Dermis microvascular lymphatic vessel endothelial cell (primary cell): ENCODE measurements at places on chromosomes 3 and 15. TPM values are rescaled to one million over a fixed set of nuclear protein-coding genes. Genes with fewer than 3 reads are reported as not detected.

Gene NLGN1
- total RNA-seq = 0.51 and 0.63 TPM in 2 replicates

Gene CHRD
- total RNA-seq = 0.63 and 0.77 TPM in 2 replicates

Gene SLC27A2
- 3.6 and 3.7 TPM in 2 replicates for total RNA-seq

Gene DZIP1L
- 1.1 and 1.7 TPM in 2 replicates for total RNA-seq

Gene FBXO40
- not detected in 2 replicates for total RNA-seq

Gene SLC22A14
- total RNA-seq = under 0.01 TPM in 1 of 2 replicates, not detected in the other

Gene MESP2
- not detected in 2 replicates for total RNA-seq

Gene ZIC4
- not detected in 2 replicates for total RNA-seq

Gene SIDT1
- under 0.01 TPM in 1 of 2 replicates, not detected in the other for total RNA-seq

Gene LAMB2
- 657 and 1,145 TPM in 2 replicates for total RNA-seq

Gene FANCI
- total RNA-seq = 19.3 and 33.6 TPM in 2 replicates

Gene MOBP
- total RNA-seq = under 0.01 TPM in 1 of 2 replicates, not detected in the other

Gene ITIH1
- not detected in 2 replicates for total RNA-seq

Gene CACNA2D3
- total RNA-seq = not detected in 2 replicates

Gene VGLL3
- total RNA-seq = 0.13 TPM in 1 of 2 replicates, not detected in the other

Gene CD200R1
- total RNA-seq = not detected in 2 replicates

Gene RBPMS2
- total RNA-seq = under 0.01 and 0.25 TPM in 2 replicates

Gene GOLGA8S
- total RNA-seq = 0.13 TPM in 1 of 2 replicates, not detected in the other

Gene TICRR
- total RNA-seq = 1.5 and 2.7 TPM in 2 replicates

Gene ST6GAL1
- 32.5 and 85.3 TPM in 2 replicates for total RNA-seq

Gene SATB1
- 3.3 and 5.6 TPM in 2 replicates for total RNA-seq

Gene FAN1
- total RNA-seq = 5.6 and 8.6 TPM in 2 replicates

Gene EXOSC7
- total RNA-seq = 35.0 and 43.1 TPM in 2 replicates

Gene SLC38A3
- under 0.01 TPM in 2 replicates for total RNA-seq

Gene AADACL2
- not detected in 2 replicates for total RNA-seq

Gene STRIT1
- total RNA-seq = not detected in 2 replicates

Gene GREM1
- total RNA-seq = under 0.01 and 0.13 TPM in 2 replicates

Gene LOXL1
- total RNA-seq = 0.13 and 0.38 TPM in 2 replicates

Gene PLEKHO2
- 57.4 and 112 TPM in 2 replicates for total RNA-seq

Gene CYP8B1
- total RNA-seq = not detected in 2 replicates

Gene MNS1
- total RNA-seq = 0.13 TPM in 2 replicates

Gene CHRM5
- under 0.01 and 0.13 TPM in 2 replicates for total RNA-seq

Gene ATP8B4
- total RNA-seq = 0.39 and 2.0 TPM in 2 replicates

Gene TPRG1
- total RNA-seq = under 0.01 and 0.13 TPM in 2 replicates

Gene PP2D1
- not detected in 2 replicates for total RNA-seq

Gene SLITRK3
- not detected in 2 replicates for total RNA-seq

Gene SI
- not detected in 2 replicates for total RNA-seq

Gene SCG3
- 0.13 and 0.76 TPM in 2 replicates for total RNA-seq

Gene IGSF11
- total RNA-seq = under 0.01 and 0.13 TPM in 2 replicates

Gene PRR20G
- total RNA-seq = not detected in 2 replicates

Gene CFAP20DC
- total RNA-seq = 0.77 and 0.89 TPM in 2 replicates

Gene CPA3
- total RNA-seq = 0.51 TPM in 1 of 2 replicates, not detected in the other

Gene RLBP1
- total RNA-seq = not detected in 2 replicates

Gene TJP1
- total RNA-seq = 78.8 and 91.8 TPM in 2 replicates

Gene ZMYND10
- under 0.01 and 0.25 TPM in 2 replicates for total RNA-seq

Gene IL12A
- total RNA-seq = 0.13 TPM in 1 of 2 replicates, not detected in the other

Gene PLCH1
- under 0.01 TPM in 1 of 2 replicates, not detected in the other for total RNA-seq

Gene C3orf20
- total RNA-seq = not detected in 2 replicates

Gene PLSCR5
- not detected in 2 replicates for total RNA-seq

Gene CACNA1D
- total RNA-seq = not detected in 2 replicates

Gene AHSG
- under 0.01 TPM in 1 of 2 replicates, not detected in the other for total RNA-seq

Gene GUCA1C
- total RNA-seq = not detected in 2 replicates
